ENCODE measurements at places on chromosomes 1 and 21.

DNA sequence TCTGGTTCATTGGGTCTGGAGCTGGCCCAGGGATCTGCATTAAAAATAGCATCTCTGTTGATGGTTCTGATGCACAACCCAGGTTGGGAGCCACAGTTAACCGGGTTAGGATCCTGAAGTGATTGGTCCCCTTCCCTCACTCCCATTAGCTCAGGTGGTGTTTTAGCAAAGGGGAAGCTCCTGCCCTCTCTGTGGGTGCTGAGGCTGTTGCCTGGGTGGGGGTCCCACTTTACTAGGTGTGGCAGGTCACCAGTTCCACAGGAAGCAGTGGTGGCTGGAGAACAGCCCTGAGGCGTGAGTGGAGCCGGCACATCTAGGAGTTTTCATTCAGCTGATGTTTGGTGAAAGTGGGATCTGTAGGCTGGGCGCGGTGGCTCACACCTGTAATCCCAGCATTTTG is 86.5 kb downstream of the MAN1C1 start:
- no peak overlapping the region for H3K27ac ChIP-seq
- H3K4me1 ChIP-seq, result no peaks in the 10 kb centered on the region
- H3K27me3 ChIP-seq, result peaks cover 7% of the 10 kb centered on the region
- H3K36me3 ChIP-seq, result no peaks in the 10 kb centered on the region
- DNase-seq, result no peak
- H3K4me3 ChIP-seq, result no peak overlapping the region

DNA sequence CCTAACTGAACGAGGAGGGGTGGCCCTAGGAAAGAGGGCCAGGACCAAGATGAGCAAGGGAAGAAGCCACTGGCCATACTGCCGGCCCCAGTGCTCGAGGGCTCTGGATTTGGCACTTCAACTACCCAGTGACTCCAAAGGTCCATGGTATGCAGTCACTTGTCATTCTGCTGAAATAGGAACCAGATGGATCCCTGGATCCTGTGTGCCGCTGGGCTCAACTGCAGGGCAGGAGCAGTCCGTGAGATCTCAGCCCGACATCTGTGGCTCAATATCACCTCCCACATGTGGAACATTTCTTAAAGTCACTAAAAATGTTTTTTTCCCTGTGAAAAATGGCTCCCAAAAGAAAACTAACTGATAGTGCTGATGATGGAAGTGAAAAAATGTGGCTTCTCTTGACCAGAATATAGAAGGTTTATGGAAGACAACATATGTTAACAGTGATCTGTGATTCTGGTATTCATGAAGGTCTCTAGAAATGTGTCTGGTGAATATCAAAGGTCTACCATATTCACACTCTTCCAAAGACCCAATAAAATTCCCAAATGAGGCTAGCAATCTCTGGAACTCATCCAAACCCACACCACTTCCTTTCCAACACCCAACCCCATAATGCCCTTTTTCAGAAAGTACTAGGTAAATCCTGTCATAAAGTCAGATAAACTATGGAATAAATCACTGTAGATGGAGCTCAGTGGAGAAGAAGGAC is 24.1 kb downstream of the PAFAH2 start:
- no peak overlapping the region for H3K4me3 ChIP-seq
- no peaks in the 10 kb centered on the region for H3K27me3 ChIP-seq
- H3K36me3 ChIP-seq, result peaks cover 30% of the 10 kb centered on the region
- no peak for DNase-seq

DNA sequence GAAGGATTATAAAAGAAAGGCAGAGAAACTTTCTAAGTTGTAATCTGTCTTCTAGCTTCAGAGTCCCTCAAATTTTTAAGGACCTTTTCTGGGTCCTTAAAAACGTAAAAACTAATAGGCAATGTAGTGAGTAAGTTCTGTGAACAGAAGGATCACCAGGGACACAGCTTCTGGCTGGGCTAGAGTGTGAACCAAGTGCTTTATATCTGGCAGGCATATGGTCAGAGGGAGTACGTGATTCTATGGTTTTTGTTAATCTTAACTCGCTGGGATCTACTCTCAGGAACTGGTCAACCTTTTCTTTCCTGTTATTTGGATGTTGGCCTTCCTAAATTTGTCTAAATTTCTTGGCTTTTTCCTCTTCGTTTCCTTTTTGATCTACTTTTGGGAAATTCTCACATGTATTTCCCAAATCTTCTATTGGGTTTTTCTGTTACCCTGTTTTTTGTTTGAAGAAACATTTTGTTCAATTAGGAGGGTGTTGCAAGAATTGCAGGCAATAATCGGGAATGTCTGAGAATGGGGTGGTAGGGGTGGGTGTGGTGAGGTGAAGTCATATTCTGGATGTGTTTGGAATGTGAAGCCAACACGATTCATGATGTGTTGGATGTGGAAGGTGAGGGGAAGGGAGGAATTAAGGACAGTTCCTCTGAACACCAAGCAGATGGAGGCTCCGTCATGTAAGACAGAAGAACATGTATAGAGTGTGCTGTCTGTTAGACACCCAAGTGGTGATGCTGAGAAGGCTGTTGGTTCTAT is 193.2 kb downstream of the FMN2 start:
- no peak for DNase-seq
- H3K36me3 ChIP-seq, result no peaks in the 10 kb centered on the region
- no peaks in the 10 kb centered on the region for H3K4me1 ChIP-seq
- no peak overlapping the region for H3K27ac ChIP-seq
- no peak overlapping the region for H3K4me3 ChIP-seq

- H3K4me3 ChIP-seq, result no peak overlapping the region
- no peak for DNase-seq
- H3K27me3 ChIP-seq, result no peaks in the 10 kb centered on the region
- H3K36me3 ChIP-seq, result no peaks in the 10 kb centered on the region
- H3K4me1 ChIP-seq, result no peaks in the 10 kb centered on the region
These were observed 9.1 kb downstream of the PLA2G4A start for GRCh38 chr1:186837806-186838205.

DNA sequence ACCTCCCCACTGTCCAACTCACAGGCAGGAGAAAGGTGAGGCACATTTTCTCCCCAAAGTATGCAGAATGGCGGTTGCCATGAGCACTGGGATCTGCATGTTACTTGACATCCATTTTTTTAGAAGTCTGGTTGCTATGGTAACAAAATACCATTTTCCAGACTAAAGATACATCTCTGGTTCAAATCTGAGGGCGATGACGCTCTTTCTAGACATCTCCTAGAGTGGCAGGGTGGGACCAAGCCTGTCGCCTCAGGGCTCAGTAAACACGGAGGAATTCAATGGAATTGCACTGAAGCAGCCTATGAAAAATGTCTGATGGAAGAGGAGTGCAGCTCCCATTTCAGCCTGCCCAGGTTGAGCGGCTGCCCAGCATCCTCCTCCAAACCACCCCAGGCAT is 21.5 kb upstream of the FAM43B start:
- H3K4me3 ChIP-seq, result no peak overlapping the region
- no peak overlapping the region for H3K27ac ChIP-seq
- H3K36me3 ChIP-seq, result no peaks in the 10 kb centered on the region

- H3K4me3 ChIP-seq, result no peak overlapping the region
- no peak for DNase-seq
- no peaks in the 10 kb centered on the region for H3K4me1 ChIP-seq
These were observed 591.8 kb downstream of the ADGRL2 start for GRCh38 chr1:82392513-82392912.

DNA sequence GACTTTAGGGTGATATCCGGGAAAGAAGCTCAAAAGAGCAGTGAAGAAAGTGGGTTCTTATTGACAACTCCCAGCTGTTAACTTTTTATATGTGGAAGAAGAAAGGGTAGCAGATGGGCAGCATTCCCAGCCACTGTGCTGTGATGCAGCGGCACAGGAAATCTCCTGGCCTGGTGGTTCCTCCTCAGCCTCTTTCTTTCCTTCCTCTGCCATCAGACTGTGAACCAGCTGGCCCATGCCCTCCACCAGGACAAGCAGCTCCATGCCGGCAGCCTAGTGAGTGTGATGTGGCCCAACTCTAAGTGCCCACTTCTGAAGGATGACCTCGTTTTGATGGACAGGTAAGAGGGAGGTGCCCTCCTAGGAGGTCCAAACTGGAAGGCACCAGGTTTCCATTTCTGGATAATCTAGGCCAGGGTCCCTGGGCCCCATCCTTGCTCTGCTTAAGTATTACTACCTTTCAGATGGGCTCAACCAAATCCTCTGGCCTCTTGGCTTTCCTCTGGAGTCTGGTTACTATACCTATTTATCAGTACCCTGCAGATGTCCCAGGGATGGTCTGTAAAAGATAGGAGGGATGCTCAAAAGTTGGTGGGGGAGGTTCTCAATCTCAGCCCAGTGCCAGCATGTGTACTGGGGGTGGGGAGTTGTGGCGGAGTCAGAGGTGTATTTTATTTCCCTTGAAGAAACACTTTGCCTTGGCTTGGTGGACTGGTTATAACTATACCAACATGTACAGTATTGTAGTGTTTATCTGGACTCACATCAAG is 17.0 kb downstream of the MFN2 start:
- H3K27ac ChIP-seq, result peak overlapping the region; percentile 41
- no peak for DNase-seq
- peaks cover 24% of the 10 kb centered on the region for H3K36me3 ChIP-seq
- no peak overlapping the region for H3K4me3 ChIP-seq
- H3K4me1 ChIP-seq, result no peaks in the 10 kb centered on the region

- no peaks in the 10 kb centered on the region for H3K36me3 ChIP-seq
- DNase-seq, result no peak
- H3K27ac ChIP-seq, result no peak overlapping the region
These were observed 121.9 kb upstream of the TSPAN2 start for GRCh38 chr1:115211071-115211745.

- H3K4me3 ChIP-seq, result no peak overlapping the region
- no peak overlapping the region for H3K27ac ChIP-seq
- H3K4me1 ChIP-seq, result peaks cover 6% of the 10 kb centered on the region
- peaks cover 9% of the 10 kb centered on the region for H3K36me3 ChIP-seq
- no peaks in the 10 kb centered on the region for H3K27me3 ChIP-seq
These were observed 185.4 kb downstream of the OMA1 start for GRCh38 chr1:58361134-58361533.

GRCh38 chr1:118275472-118276115 is 90.6 kb upstream of the SPAG17 start:
- peaks cover 1% of the 10 kb centered on the region for H3K27me3 ChIP-seq
- H3K4me1 ChIP-seq, result no peaks in the 10 kb centered on the region
- H3K36me3 ChIP-seq, result no peaks in the 10 kb centered on the region
- H3K27ac ChIP-seq, result no peak overlapping the region
- H3K4me3 ChIP-seq, result no peak overlapping the region

DNA sequence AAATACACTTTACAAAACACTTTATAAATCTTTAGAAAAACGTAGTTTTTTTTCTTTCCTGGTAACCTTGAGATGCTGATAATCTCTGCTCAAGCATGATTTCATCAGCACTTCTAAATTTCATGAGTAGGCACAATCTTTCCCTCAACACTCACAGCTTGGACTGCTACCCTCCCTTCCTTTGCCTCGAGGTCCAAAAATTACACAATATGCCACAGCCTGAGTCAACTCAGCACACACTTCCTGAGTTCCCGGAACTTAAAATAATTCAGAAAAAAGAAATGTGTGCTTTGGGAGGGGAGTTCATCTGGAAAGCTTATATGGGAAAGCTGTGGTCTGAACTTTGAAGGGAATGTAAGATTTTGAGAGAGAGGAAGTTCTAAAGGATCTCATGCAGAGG is 5.9 kb downstream of the CLCA2 start:
- no peak overlapping the region for H3K4me3 ChIP-seq
- H3K4me1 ChIP-seq, result no peaks in the 10 kb centered on the region
- H3K27me3 ChIP-seq, result peaks cover 7% of the 10 kb centered on the region
- H3K36me3 ChIP-seq, result no peaks in the 10 kb centered on the region
- no peak for DNase-seq
- no peak overlapping the region for H3K27ac ChIP-seq

GRCh38 chr1:64497088-64497883 is 27.4 kb downstream of the CACHD1 start:
- no peak overlapping the region for H3K4me3 ChIP-seq
- H3K4me1 ChIP-seq, result no peaks in the 10 kb centered on the region
- H3K36me3 ChIP-seq, result no peaks in the 10 kb centered on the region
- H3K27me3 ChIP-seq, result peaks cover 6% of the 10 kb centered on the region

DNA sequence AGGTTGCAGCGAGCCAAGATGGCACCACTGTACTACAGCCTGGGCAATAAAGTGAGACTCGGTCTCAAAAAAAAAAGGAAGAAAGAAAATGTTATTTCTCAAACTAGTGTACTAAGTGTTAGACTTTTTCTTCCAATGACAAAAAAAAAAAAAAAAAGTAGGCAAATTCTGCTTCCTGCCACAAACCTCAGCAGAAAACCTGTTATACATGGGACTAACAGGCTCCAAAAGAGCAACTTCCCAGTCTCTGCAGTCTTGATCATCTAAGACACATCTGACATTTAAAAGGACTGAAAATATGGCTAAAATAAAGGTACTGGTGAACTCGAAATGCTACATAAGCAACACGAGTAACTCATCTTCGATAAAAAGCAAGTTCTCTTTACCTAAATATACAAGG is 59.6 kb downstream of the HSF2BP start:
- no peak overlapping the region for H3K27ac ChIP-seq
- H3K4me3 ChIP-seq, result no peak overlapping the region
- no peaks in the 10 kb centered on the region for H3K27me3 ChIP-seq
- no peaks in the 10 kb centered on the region for H3K36me3 ChIP-seq

GRCh38 chr1:31954607-31955283 is 16.6 kb upstream of the PTP4A2 start:
- no peak for DNase-seq
- no peaks in the 10 kb centered on the region for H3K27me3 ChIP-seq
- H3K36me3 ChIP-seq, result no peaks in the 10 kb centered on the region
- H3K27ac ChIP-seq, result peak overlapping the region; percentile 67

- DNase-seq, result no peak
- peaks cover 2% of the 10 kb centered on the region for H3K4me1 ChIP-seq
- no peak overlapping the region for H3K4me3 ChIP-seq
- peaks cover 5% of the 10 kb centered on the region for H3K27me3 ChIP-seq
- H3K36me3 ChIP-seq, result no peaks in the 10 kb centered on the region
These were observed 21.7 kb upstream of the IRF2BP2 start for GRCh38 chr1:234631721-234632125.

GRCh38 chr1:6191968-6192367 is 7.4 kb downstream of the RPL22 start:
- H3K36me3 ChIP-seq, result peaks cover 23% of the 10 kb centered on the region
- H3K4me3 ChIP-seq, result no peak overlapping the region
- peaks cover 15% of the 10 kb centered on the region for H3K4me1 ChIP-seq

GRCh38 chr1:154481053-154481452 is 21.0 kb upstream of the TDRD10 start:
- H3K4me1 ChIP-seq, result peaks cover 5% of the 10 kb centered on the region
- H3K27ac ChIP-seq, result no peak overlapping the region
- H3K4me3 ChIP-seq, result no peak overlapping the region
- H3K36me3 ChIP-seq, result no peaks in the 10 kb centered on the region
- peaks cover 2% of the 10 kb centered on the region for H3K27me3 ChIP-seq
- no peak for DNase-seq
